Kidney (tissue), 22 donors: ENCODE measurements at places on chromosomes 5 and 9.
A peak's percentile ranks its signal among the peaks of the same experiment; 100 is the strongest.

DNA sequence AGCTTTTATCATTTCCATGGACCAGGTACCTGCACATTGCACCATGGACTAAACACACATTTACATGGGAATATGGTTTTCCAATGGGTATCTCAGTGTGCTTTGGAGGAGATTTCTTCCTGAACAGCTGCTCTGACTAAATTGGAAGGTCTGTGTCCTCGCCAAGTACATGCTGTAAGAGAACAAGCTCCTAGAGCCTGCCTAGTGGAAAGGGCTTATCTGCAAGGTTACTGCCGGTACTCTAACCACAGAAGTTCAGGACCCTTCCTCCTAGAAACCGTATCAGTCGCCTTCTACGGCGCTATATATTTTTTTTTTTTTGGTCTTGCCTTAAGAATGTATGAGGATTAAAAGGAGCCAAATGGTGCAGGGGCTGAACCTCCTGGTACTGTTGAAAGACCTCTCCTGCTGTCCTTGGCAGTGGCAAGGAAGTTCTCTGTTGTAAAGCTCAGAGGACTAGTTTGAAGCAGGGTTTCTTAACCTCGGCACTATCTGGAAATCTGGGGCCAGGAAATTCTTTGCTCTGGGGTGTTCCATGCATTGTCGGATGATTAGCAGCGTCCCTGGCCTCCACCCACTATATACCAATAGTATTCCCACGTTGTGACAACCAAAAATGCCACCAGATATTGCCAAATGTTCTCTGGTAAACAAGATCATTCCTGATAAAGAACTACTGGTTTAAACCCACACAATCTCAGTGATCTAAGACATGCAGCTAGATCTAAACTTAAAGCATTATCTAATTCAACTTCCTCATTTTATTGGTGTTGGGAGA lies 107.4 kb downstream of the FBXO38 start:
- DNase-seq, result no peak

DNA sequence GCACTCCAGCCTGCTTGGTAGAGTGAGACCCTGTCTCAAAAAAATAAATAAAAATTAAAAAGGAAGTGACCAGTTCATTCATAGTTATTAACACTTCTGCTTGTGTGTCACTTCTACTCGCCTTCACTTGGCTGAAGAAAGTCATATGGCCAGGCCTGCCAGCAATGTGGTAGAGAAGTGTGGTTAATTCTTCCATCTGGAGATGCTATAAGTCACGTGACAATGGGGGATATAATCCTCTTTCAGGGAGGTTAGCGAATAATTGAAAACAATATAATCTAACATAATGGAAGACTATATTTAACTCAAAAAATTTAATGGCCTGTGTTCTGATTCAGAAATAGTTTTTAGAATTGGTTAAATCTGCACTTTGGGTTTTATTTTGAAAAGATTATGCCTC lies 305.6 kb downstream of the DOCK8 start:
- no peak for DNase-seq

DNA sequence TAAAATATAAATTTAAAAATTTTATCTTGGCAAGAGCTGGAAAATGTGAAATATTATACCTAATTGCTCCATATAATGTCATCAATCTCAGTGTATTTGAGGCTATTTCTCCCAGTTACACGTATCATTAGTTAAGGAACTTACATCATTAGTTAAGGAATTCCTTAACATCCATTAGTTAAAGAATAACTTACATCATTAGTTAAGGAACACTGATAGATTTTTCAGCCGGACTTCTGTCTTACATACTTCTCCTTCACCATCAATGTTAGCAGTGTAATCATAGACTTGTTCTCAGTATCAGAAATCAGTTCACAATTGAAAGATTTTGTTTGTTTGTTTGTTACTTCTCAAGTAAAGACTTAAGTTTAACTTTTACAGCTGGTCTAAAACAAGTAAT lies 524.4 kb upstream of the CHD1 start:
- DNase-seq, result no peak

- peak; percentile 63 for DNase-seq
These were observed at the start of gene ARSB for GRCh38 chr5:78985116-78985724. Gene ARSB, minus strand, starts transcription at chr5:78985310. Its CDS starts 62 bp downstream, at chr5:78985248.

- no peak for DNase-seq
These were observed 72.2 kb downstream of the SHB start for GRCh38 chr9:37996819-37997217.

DNA sequence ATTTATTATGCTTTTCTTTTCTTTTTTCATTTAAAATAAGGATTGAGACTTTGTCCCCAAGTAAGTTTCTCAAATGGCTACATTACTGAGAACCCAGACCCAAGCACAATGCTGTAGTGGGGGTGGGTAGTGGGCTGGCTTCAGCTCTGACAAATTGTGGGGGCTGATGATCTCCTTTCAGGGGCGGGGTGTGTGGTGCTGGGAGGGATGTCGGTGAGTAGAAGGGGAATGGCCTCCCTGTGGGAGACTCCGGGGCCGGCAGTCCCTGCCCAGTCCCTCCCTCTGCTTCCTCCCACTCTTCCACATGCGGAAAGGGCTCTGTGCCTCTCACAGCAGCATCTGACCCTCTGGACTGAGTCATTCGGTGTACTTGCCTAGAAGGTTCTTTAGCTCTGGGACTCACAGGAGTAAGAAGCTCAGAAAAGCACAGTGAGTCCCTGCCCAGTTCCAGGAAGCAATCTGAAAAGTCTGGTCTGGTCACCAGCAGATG lies 14.3 kb downstream of the CD180 start:
- DNase-seq, result peak; percentile 72
